CD4-positive, alpha-beta T cell treated with Interleukin-21 for 1 hour (primary cell): ENCODE measurements at places on chromosomes 2 and 18.

DNA sequence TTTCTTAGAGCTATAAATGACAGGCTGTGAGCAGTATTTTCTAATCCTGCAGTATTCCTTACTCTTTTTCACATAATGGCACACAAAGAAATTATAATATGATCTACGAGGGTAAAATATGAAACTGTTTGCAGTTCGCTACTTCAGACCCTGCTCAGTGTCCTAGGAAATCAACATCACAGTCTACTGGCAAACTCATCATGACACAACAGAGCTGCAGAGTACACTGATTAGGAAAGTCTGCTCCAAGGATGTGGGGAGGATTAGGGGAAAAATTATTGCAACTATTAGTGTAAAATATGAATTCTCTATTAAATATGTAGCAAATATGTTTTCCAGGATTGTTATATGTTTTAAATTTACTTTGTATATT is 149.2 kb upstream of the REG3G start:
- DNase-seq, result no peak

DNA sequence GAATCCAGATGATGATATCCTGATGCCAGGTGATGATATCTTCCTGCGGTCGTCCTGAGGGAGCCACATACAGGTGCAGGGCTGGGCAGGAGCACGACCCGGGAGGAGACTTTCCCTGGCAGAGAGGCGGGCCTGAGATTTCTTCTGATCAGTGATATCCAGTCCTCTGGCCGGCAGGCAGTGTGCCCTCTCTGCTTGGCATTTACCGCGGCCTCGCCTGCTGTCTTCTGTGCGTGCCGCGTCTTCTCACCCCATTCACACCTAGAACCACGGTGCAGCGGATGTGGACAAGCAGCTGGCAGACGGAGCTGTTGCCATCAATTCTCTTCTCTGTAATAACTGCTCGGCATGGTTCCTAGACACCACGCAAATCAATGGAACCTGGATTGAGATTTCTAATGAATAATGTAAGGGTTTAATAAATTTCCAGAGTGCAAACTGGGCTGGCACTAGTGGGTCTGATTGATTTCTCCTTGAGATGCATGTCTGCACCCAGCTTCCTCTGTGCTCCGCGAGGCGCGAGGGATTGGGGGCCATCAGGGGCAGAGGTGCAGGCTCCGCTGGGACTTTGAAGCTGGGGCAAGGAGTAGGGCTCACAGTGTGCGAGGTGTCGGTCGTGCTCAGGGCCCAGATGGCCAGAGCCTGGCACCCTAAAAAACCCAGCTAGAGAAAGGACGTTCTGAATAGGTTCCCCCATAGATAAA is 208.9 kb upstream of the HDAC4 start:
- DNase-seq, result peak; percentile 35

DNA sequence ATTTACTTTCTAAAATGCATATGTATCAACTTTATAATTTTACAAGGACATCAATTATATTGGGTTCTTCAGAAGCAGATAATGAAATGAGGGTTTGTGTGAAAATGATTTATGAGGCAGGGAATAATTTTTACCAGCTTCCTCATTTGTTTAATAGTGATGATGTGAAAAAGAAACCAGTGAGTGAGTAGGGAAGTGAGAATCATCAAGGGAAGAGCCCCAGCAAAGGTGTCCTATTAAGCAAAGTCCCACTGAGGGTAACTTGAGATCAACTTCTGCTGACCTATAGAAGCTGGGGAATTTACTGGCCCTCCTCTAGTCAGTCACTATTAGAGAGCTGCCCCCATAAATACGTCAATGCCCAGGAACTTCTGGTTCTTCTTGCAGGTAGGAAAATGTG is 266.8 kb upstream of the LYPD1 start:
- DNase-seq, result no peak

DNA sequence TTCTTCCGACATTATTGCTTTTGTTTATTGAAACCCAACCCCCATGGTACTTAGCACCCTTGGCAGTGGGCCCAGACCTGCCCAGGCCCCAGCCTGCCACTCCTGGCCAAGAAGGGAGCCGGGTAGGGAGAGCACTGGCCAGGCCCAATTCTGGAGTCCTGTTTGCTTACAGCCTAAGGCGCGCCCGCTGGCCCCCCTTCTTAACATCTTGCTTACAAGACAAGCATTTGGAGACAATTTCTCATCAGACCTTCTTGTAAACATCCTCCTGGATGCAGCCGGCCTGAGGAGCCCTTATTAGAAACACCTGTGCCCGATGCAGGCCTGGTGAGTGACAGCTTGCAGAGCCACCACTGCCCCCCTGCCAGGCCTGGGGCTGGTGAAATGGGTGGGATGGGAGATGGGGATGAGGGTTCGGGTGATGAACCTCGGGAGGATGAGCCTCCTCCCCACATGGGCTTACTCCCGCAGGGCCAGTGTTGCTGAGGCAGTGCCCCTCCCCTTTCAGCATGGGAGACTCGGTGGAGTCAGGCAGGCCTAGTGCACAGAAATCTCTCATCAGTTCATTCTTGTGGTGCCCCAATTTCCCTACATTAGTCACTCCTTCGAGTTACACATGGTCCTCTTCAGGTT is 217.5 kb downstream of the CYP26B1 start:
- no peak for DNase-seq

GRCh38 chr18:5197032-5197434 is at the start of gene AKAIN1:
AKAIN1 (minus strand) TSS chr18:5197257; CDS start chr18:5197053, 204 bp downstream.
- no peak for DNase-seq

DNA sequence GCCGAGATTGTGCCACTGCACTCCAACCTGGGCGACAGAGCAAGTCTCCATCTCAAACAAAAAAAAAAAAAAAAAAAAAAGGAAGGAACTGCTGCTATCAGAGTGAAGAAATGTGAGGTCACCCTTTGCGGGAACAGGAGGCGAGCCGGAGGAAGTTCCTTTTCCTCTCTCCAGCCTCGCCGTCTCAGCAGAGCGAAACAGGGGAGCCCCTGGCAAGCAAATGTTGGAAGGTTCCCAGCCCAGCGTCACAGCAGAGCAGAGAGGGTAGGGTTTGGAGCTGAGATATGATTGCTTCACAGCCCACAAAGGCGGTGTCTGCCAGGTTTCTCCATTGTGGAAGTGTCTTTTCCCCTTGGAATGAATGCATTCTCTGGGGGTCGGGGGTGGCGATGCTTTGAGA is 28.5 kb downstream of the SLC20A1 start:
- DNase-seq, result no peak

- DNase-seq, result no peak
These were observed 702.2 kb downstream of the RNF144A start for GRCh38 chr2:7619203-7619970.

- no peak for DNase-seq
These were observed 92.0 kb upstream of the BOD1L2 start for GRCh38 chr18:57054891-57055290.

DNA sequence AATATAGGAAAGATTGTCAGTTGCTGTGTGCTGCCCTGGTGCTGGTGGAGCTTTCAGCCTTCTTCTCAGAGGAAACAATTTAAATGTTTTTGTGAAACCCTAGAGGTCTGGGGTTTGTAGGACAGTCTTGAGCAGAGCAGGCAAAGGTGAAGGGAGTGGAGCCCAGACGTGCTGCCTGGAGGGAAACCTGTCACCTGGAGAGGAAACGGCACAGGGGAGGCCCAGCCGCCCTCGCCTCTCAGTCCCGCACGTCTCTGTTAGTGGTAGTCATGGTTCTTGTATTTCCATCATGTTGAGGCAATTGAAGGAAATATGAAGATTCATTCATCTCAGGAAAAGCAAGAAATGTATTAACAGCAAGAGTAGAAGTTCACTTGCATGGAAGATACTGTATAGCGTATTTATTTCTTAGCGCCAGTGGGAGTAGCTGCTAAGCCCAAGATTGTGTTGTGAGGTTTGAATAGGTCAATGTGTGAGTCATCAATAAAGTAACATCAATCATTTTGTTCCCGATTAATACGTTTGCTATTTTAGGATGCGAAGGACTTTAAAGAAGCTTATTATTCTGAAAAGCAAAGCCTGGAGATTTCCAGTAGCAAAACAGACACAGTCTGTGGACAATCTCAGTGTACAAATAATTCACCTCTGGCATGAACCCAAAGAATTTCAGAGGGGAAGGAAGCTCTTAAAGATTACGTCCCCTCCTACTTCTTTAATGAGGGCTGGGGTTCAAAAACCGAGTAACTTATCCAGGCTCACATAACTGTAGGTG is 70.4 kb downstream of the LRRFIP1 start:
- no peak for DNase-seq

DNA sequence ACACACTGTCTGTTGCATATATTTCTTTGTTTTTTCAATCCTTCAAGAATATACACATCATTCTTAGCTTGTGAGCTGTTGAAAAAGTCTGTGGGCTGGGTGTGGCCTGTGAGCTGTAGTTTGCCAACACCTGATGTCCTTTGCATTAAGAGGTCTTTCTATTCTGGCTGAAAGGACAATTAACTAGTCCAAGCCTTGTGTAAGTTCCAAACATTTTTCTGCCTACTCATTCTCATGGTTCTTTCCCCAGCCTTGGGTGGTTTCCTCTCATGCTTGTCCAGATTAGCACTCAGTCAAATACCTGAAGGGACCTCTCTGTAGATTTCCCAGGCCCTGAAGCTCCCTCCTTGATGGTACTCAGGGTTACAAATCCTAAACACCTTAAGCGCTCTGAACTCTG is 57.8 kb upstream of the NABP1 start:
- DNase-seq, result no peak
